ENCODE measurements at places on chromosomes 2 and 18.

DNA sequence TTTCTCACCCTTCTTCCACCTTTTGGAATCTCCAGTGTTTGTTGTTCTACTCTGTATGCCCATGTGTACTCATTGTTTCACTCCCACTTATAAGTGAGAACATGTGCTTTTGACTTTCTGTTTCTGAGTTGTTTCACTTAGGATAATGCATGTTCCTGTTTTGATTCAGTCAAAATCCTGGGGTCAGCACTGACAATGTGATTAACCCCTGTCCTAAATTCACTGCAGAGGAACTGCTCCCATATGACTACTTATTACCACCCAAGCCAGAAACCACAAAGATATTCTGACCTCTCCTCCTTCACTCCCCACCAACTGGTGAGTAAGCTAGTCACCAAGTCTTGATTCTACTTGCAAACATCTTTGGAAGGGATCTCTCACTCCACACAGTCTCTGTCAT is 251.4 kb upstream of the TCF4 start:
- no peak for DNase-seq

DNA sequence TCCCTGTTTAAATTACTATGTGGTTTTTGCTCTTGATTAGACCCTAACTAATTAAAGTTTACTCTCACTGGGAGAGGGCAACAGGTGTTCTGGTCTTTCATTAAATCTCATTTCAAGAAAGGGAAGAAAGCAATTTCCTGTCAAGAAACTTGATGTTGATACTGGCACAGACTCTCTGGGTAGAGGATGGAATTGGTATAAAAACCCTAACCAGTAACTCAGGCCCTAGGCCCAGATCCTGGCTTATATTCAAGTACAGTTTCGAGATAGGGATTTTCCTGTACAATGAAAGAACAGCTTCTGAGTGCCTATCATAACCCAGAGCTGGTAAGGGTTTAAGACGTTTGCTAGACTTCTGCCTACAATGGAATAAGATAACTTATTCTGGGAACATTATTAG is 61.6 kb upstream of the ACYP2 start:
- DNase-seq: no peak

- DNase-seq: no peak
Measured at GRCh38 chr2:56474412-56475158, 290.8 kb downstream of the CCDC85A start.

DNA sequence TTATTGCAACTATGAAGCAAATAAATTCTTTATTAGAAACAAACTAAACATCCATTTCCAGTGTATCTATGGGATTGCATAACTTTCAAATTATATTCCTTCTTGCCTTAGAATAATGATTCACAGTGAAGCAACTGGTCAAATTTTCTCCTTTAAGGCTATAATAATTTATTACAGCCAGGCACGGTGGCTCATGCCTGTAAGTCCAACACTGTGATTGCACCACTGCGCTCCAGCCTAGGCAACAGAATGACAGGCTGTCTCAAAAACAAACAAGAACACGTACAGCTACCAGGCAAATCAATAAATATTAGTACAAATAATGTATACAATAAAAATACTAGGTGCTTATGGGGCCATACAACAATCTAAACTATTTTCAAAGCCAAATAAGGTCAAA is 1416.2 kb downstream of the LRP1B start:
- no peak for DNase-seq

DNA sequence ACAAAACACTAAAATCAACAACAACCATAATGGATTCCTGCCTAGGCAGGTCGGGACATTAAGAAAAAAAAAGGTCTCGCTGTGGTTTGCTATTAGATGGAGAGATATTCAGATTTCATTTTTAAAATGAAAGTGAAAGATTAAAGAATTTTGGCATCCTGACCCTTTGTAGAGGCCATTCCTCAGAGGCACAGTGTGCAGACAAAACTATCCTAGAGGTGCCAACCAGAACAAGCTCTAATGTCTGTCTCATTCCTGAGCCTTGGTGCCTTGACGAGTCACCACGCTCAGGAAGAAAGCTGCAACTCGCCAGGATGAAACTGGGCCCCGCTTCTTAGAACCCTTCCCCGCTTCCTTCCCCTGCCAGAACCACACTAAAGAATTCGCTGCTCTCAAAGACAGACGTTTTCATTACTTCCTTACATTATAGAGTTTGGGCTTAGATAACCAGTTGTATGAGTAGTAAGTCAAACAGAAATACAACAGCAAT is 156.0 kb downstream of the TGIF1 start:
- no peak for DNase-seq

- no peak for DNase-seq
Measured at GRCh38 chr18:76756531-76757253, 65.7 kb upstream of the ZNF236 start.

DNA sequence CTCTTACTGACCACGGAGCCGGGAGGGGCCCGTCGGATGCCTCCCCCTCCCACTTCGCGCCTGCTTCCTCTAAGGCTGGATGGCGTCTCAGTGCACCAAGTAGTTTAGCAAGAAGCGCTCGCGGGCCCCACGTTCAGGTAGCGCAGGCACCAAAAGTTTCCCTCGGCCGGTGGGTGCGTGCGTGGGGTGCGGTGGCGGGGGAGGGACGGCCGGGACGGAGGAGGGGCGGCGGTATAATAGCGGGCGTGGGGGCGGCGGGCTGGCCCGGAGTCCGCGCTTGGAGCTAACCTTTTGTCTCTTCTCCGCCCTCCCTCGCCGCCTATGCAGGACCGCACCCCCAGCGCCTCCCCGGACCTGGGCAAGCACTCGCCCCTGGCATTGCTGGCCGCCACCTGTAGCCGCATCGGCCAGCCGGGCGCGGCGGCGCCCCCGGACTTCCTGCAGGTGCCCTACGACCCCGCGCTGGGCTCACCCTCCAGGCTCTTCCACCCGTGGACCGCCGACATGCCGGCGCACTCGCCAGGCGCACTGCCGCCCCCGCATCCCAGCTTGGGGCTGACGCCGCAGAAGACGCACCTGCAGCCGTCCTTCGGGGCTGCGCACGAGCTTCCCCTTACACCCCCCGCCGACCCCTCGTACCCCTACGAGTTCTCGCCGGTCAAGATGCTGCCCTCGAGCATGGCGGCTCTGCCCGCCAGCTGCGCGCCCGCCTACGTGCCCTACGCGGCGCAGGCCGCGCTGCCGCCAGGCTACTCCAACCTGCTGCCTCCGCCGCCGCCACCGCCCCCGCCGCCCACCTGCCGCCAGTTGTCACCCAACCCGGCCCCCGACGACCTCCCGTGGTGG is 1.0 kb downstream of the SP5 start:
- no peak for DNase-seq

DNA sequence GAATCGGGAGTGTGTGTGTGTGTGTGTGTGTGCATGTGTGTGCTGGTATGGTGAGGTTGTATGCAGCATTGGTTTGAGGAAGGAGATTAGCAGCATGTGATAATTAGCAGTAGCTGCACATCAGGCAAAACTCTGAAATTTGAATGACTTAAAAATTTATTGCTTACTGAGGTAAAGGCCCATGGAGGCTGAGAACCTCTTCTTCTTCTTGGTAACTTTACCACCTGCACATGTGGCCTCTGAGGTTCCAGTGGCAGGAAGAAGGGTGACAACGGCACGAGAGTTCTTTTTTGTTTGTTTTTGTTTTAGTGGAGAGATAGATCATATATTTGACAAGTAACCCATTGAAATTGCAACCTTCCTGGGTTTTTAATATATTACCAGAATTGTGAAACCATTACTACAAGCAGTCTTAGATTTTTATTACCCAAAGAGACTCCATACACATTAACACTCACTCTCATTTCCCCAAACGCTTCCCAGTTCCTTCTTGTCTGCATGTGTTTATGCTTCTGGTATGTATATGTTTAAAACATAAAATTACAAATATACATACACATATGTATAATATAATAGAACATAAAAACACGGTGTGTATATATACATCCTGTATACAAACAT is 292.1 kb downstream of the PTGR3 start:
- DNase-seq: no peak

DNA sequence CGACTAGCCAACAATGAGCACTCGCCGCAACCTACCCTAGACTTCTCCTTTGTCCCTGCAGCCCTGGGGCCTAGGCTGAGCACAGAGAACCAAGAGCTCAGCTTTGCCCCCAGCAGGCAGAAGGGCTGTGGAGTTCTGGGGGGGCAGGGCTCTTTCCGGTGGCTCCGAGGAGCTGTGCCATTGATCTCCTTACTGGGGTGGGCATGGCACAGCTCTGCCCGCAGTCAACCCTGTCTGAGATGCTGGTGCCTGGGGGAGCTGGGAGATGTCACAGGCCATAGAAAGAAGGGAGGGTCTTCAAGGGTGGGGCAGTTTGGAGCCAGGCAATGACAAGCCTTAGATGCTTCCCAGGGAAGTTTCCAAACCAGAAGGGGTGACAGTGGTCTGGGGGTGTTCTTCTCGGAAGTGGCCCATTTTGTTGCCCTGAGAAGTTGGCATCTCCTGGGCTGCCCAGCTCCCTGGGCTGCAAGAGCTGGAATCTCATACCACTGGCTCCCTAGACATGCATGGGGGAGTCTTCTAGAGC is 14.1 kb upstream of the GPR55 start:
- DNase-seq: no peak

GRCh38 chr2:113283704-113284284 is 5.1 kb upstream of the PAX8 start:
- no peak for DNase-seq

DNA sequence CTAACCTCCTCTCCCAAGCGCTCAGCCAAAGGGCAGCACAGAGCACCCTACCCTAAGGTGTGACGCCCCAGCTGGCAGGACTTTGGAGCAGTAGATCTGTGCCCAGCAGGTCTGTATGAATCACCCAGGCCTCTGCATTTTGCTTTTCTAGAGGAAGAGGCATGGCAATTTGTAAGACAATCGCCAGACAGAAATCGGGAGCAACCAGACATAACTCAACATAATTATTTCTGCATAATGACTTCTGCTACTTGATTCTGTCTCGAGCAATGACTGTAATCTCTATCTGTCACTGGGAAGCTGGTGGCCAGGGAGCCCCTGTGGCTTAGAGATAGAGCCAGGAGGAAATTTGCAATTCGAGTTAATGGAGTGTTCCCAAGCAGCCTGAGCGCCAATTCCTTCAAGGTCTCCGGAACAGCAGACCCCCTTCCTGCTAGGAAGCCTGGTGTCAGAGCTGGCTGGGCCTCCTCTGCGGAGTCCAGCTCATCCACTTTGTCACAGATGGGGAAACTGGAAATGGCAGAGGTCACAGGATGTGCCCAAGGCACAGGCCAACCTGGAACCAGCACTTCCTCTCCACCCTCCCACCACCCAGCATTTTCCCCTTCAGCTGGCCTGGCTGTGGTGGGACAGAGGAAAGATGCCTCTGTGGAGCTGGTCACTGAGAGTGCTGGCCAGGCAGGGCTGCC is 55.0 kb downstream of the ODC1 start:
- no peak for DNase-seq

GRCh38 chr2:136383167-136383566 is 265.2 kb upstream of the CXCR4 start:
- DNase-seq: no peak
